ENCODE measurements at places on chromosomes 7 and 10.
A peak's percentile ranks its signal among the peaks of the same experiment; 100 is the strongest.

DNA sequence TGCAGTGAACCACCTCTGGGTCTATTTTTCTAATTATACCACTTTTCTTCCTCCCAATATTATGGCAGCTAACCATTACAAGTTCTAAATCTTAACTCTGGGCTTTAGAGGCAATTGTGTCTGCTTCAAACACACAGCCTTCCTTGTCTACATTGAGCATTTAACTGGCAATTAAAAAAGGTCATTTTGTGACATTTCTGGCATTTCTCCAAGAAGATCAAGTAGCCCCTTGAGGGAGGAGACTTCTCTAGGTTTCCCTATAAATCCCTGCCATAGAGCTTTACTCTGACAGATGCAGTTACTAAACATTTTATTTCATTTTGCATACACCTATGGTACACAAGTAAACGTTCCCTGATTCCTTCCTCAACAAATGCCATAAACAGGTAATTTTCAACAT, 33.4 kb upstream of the FAM133B start:
- no peak for DNase-seq

GRCh38 chr7:48389977-48390376, 218.7 kb downstream of the ABCA13 start:
- no peak for DNase-seq

- DNase-seq = no peak
Measured at GRCh38 chr7:94188350-94188749, 184.2 kb upstream of the BET1 start.

DNA sequence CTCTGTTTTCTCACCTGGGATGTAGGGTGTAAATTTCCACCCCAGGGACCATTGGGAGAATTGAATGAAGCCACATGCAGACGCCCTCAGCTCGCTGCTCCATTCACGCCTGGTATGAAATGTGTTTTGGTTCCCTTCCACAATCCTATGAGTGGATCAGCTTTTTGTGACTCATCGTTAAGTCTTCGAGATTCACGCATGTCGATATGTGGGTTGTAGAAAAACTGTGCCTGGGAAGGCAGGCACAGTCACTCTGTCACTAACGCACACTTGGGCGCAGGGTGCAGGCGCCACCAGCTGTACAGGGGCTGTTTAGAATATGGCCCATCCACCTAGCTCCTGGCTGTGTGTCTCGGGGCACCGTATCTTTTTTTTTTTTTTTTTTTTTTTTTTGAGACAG, 64.2 kb upstream of the SH2B2 start:
- no peak for DNase-seq

- no peak for DNase-seq
Measured at GRCh38 chr7:68306692-68307107, 1291.6 kb upstream of the AUTS2 start.

- peak; percentile 41 for DNase-seq
Measured at GRCh38 chr7:25894002-25894901, 257.7 kb upstream of the NFE2L3 start.

GRCh38 chr7:100221231-100221718, 1.5 kb downstream of the PVRIG start:
- no peak for DNase-seq

GRCh38 chr10:94355841-94356240, 6.9 kb downstream of the NOC3L start:
- no peak for DNase-seq

GRCh38 chr10:43308515-43308914, 41.6 kb upstream of the RASGEF1A start:
- DNase-seq = no peak

GRCh38 chr7:52021343-52021742, 704.7 kb upstream of the COBL start:
- no peak for DNase-seq

GRCh38 chr7:144118341-144118740, 4.6 kb upstream of the OR2A14 start:
- DNase-seq = no peak

DNA sequence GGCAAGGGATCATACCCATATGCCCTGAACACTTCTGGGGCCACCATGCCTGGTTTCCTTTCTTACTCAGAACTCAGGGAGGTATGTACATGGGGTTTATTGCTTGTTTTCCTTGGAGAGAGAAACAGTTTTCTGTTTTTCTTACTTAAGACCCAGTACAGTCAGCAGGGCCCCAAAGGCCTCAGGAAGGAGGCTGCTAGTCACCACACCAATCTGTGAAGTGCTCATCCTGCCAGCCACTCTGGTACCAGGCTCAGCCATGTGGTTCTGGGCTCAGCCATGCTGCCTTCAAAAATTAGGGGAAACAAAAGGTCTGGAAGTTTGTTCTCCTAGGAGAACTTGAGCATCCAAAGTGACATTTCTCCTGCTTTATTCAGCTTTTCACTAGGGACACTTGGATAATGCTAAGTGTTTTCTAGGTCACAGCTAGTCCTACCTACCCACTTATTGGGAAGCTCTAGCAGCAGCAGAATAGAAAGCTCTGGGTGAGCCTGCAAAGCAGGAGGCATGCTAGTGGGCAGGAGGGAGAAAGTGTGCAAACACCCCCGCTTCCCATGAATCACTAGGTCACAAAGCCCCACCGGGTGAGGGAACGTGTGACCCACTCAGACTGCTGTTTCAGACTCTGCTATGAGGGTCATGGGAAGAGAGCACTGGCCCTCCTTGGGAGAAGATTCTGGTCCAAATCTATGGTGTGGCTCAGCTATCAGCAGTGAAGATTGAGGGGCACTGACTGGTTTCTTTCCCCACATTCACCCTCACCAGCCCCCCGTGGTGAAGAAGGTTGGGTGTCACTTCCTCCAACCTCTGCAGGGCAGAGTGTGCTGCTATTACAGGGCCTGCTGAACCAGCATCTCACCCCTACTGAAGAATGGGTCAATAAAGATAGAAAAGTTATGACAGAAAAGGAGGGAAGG, 23.9 kb downstream of the NUDCD3 start:
- no peak for DNase-seq

GRCh38 chr7:130386876-130387275, 6.6 kb downstream of the CPA1 start:
- no peak for DNase-seq

- no peak for DNase-seq
Measured at GRCh38 chr7:117084286-117084685, 131.0 kb downstream of the ST7 start.

DNA sequence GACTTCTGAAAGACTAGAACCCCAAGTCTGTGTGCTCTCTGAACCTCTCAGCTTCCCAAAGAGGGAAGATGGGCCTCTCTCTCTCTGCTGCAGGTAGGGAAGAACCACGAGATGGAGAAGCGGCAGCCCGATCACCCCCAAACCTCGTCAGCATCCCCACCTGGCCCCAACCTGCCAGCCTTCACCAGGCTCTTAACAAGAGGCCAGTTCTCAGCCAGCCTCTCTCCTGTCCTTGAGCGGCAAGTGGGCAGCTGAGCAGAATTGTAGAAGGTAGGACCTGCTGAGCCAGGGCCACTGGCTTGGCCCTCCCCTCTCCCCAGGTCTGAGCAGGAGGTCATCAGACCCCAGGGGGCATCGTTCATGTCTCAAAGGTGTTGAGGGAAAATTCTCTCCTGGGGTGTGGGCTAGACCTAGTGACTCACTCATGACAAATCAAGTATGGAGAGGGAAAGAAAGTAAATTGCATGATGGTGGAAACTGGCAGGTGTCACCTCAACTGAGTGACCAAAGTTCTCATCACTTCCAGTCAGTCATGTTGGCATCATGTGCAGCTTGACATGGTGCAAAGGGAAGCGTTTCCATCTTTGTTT, 92.0 kb upstream of the GPR26 start:
- DNase-seq = no peak

DNA sequence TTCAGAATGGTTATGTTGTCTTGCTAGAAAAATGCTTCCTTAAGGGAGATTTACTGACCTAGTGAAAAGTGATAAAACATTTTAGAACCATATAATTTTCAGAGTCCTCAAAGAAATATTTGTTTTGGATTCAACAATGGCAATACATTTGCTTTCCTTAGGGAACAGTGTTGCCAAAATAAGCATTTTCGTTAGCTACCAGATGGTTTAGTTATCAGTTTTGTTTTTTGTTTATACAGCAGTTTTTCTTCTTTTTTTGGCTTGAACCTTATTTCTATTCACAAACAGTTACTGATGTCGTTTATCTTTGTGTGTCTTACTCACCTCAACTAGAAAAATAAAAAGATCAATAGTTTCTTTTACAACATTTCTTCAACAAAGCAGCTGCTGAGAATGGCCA, 48.6 kb downstream of the EXOC4 start:
- DNase-seq = no peak

DNA sequence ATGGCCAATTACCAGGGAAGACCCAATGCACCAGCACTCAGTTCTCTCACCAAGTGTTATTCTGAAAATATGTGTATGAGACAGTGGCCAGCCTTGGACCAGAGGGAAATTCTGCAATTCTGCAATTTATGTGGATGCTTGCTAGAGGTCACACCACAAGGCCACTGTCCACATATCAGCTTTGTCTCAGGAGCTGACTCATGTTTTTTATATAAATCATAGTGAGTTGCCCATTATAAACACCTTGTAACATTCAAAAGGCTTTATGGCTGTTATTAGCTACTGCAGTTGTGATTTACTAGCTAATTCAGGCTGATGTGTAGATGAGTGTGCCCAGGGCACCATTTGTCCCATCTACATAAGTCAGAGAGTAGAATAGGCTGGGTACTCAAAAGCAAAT, 649.0 kb downstream of the LRMDA start:
- no peak for DNase-seq

- DNase-seq = peak; percentile 73
Measured at GRCh38 chr7:75971961-75972763, 22.2 kb downstream of the TMEM120A start.

DNA sequence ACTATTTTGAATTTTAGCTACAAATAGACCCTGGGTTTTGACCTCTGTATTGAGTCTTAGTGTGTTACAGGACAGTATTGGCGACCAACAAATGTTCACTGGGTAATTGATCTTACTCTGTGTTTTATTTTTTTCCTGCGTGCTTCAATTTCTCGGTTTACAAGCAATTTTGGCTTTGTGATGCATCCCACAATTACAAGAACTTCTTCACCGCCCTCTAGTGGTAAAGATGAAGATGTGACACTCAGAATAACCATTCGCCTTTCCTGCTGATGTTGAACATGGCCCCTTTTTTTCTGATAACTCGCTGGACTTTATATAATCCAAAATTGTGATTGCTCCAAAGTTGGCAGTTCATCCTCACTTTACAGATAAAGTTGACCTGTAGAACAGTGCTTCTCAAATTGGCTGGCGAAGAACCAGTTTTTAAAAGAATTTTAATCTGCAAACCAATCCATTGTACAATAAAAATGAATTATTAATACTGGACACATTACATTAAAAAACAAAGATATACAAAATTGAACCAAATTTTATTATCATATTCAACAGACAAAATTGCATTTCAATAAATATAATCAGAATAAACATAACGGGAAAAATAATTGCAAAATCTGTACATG, 20.2 kb upstream of the SMC3 start:
- DNase-seq = peak; percentile 75

GRCh38 chr7:8423057-8423456, 10.4 kb upstream of the NXPH1 start:
- no peak for DNase-seq

- DNase-seq = no peak
Measured at GRCh38 chr10:64813391-64813790, 1292.2 kb downstream of the REEP3 start.

GRCh38 chr7:17745610-17746009, 194.7 kb downstream of the SNX13 start:
- no peak for DNase-seq

DNA sequence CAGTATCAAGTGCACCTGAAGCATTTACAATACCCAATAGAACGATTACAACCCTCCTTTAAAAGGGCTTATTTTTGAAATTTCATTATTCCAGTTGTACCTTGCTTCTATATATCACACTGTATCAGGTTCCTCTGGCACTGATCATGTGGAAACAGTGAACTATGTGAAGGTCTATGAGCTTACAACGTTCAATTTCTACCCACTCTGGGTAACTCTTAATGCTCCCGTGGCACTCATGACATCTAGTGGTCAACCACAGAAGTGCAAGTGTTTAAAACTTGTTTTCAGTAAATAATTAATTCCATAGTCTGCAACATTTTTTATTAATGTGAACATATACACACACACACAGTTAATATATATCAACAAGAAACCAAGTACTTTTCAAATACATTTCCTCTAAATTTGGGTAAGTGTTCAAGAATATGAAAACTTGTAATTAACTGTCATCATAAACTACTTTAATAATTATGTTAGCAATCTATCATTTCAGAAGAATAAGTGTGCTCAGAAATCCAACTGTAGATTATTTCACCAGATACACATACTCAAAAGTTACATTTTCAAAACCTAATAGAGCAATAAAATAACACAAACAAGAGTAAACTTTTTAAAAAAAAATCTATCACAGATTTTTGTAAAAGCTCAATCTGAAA, 61.0 kb downstream of the MPP7 start:
- peak; percentile 66 for DNase-seq

- DNase-seq = no peak
Measured at GRCh38 chr10:45585131-45585530, 87.4 kb downstream of the ZFAND4 start.

DNA sequence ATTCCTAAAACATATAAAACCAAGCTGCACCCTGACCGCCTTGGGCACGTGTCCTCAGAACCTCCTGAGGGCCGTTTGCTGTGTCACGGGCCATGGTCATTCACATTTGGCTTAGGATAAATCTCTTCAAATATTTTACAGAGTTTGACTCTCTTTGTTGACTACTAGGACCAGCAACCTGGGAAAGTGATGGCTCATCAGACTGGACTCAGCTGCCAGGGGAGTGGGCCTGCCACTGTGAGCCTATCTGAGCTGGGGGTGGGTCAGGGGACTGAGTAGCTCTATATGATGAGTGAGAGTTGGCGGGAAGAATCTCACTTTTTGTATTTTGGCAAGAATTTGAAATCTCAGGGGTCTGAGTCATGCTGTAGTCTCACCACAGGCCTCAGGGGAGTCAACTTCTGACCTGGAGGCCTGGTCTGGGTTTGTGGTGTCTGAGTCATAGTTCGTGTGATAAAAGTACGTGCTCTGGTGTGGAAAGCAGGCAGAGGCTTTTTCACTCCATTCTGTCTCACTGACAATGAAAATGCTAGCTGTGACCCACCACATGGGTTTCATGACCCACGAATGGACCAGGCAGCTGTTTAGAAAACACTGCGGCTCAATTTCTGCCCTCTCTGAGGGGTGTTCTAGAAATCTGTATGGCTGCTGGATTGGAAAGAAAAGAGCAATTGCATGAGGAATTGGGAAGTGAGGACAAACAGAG, 4.2 kb upstream of the UPP1 start:
- DNase-seq = no peak

GRCh38 chr10:21421794-21422193, 103.7 kb downstream of the SKIDA1 start:
- DNase-seq = no peak

DNA sequence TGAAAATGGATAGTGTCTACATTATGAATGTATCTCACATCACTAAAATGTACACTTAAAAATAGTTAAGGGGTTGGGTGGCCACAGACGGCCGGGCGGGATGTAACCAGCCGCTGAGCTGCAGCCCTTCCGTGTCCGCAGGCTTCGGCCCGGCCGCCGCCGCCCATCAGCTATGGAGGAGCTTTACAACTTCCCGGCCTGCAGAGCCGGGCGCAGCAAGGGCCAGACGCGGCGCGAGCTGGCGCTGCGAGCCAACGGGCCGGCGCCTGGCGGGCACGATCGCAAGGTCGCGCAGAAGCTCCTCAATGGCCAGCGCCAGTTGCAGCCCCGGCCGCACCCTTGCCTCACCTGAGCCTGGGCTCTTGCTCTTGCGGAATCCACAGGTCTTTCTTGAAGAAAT, 69.1 kb downstream of the KMT2C start:
- DNase-seq = no peak

- no peak for DNase-seq
Measured at GRCh38 chr10:48316236-48316635, 9.8 kb downstream of the MAPK8 start.

Data from iPS-NIHi11 (cell line).